ENCODE measurements at places on chromosomes 11 and 22.

DNA sequence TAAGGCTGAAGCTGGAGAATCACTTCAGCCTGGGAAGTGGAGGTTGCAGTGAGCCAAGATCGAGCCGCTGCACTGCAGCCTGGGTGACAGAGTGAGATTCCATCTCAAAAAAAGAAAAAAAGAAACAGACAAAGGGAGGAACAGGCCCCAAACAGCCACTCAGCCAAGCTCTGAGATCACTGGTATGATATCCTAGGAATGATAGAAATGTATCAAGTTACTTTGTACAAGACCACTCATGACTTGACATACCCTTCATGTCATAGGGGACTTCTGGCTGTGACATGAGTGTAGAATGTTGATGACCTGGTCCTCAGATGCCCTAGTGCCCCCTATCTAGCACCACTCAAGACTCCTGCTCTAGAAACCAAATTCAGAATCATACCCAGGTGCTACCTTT, 216.5 kb downstream of the NAV2 start:
- no peak for DNase-seq

GRCh38 chr22:45318168-45318557, 8.4 kb downstream of the FAM118A start:
- DNase-seq, result peak; percentile 92

- no peak for DNase-seq
Measured at GRCh38 chr11:28671274-28671673, 563.1 kb downstream of the METTL15 start.

DNA sequence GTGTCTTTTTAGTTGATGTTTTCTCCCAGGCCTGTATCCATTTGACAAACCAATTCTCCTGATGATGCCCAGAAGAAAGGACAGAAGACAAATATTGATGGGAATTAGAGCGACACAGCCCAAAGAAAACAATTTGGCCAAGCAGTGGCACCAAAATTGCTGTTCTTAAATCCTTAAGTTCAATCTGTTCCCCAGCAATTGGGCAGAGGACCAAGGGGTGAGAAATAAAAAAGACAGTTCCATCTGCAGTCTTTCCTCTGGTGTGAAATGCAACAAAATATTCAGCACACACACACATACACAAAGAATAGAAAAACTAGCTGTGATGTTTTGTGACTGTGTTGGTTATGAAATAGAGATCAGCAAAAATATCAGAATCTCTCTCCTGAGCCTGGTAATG, 38.0 kb upstream of the ASPHD2 start:
- DNase-seq, result no peak
